Ovary (tissue), 10 donors: ENCODE measurements at places on chromosomes 2 and 18. TPM values are rescaled to one million over a fixed set of nuclear protein-coding genes. Genes with fewer than 3 reads are reported as not detected.

Gene GKN1
- not detected for total RNA-seq

Gene IL36G
- total RNA-seq, result not detected

Gene ALKAL2
- 57.1 TPM for total RNA-seq

Gene IL1RN
- total RNA-seq, result 0.36 TPM

Gene POTEJ
- not detected for total RNA-seq

Gene CMPK2
- 2.7 TPM for total RNA-seq

Gene PSMA8
- total RNA-seq, result 0.15 TPM

DNA sequence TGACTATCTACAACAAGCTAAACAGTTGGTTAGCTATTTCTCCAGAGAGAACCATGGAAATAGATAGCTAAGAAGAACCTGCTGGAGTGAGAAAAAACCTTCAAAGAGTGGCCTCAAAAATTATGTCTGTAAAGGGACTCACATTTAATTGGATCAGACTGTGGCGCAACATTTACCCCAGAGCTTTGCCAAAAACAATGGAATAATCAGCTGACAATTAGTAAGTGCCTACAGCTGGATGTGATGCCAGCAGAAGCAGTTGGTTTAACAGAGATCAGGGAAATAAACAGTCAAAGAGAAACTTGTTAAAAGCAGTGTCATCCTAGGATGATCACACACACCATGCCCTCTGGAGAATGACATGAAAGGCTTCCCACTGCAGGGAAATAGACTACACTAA lies 310.7 kb downstream of the CLIP4 start:
- H3K4me1 ChIP-seq, result no peaks in the 10 kb centered on the region
- H3K36me3 ChIP-seq, result no peaks in the 10 kb centered on the region
- no peak overlapping the region for H3K4me3 ChIP-seq
- H3K27me3 ChIP-seq, result no peaks in the 10 kb centered on the region
- H3K27ac ChIP-seq, result no peak overlapping the region
- DNase-seq, result no peak

GRCh38 chr2:203327582-203327900 lies 653 bp upstream of the ABI2 start:
- peak overlapping the region; percentile 77 for H3K27ac ChIP-seq
- H3K27me3 ChIP-seq, result no peaks in the 10 kb centered on the region
- no peaks in the 10 kb centered on the region for H3K36me3 ChIP-seq

DNA sequence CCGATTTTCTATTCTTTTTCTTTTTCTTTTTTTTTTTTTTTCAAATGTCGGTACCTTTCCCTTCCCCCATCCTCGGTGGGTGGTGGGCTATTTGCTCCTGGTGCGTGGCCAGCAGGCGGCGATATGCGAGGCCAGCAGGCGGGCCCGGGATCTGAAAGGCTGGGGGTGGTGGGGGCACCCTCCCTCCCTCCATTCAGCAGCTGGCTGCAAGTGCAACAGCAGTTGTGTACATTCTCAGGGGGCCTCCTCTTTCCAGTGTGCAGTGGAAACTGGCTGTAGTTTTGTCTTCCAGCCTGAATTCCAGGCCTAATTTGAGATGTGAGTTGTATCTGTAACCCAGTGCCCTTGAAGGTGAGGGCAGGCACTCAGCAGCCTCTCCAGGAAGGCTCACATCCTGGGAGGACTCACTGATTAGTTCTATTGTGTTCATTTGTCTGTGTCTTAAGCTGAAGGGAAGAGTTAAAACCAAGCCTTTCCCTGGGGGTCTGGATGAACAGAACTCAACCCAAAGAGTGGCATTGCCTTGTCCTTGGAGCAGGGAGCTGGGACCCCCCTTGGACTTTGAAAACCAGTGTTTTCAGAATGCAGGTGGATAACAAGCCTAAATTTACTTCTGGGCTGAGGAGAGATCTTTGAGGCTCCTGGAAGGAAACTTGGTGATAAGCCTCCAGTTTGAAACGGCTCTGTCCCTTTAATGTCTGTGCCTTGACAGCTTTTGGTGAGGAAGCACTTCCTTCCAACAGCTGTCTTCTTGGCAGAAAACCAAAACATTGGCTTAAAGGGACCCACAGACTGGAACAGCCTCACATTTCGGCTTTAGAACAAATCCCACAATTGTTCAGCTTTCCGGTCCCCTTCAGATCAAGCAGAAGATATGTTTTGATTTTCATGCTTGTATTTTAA lies 3.3 kb downstream of the MYCN start:
- DNase-seq, result peak; percentile 66
- H3K27me3 ChIP-seq, result no peaks in the 10 kb centered on the region
- H3K36me3 ChIP-seq, result no peaks in the 10 kb centered on the region
- H3K4me1 ChIP-seq, result no peaks in the 10 kb centered on the region
- no peak overlapping the region for H3K27ac ChIP-seq

DNA sequence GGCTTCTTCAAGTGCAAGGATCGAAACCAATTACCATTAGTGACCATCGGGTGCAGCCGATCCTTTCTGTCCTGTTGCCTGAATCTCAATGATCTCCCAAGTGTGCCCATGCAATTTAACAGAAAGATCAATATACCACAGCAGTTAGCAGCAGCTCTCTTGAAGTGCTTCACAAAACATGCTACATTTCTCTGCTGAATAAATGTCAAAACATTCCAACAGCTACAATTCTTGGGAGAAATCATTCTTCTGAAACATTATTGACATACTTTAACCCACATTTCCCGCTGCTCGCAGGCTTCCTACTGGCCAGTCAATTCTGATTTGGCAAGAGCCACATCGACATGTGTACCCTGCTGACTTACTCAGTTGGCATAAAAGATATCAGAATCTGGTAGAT lies 907.7 kb downstream of the TMEM182 start:
- no peaks in the 10 kb centered on the region for H3K4me1 ChIP-seq
- no peak overlapping the region for H3K4me3 ChIP-seq

GRCh38 chr2:40287195-40287594 lies 164.7 kb downstream of the SLC8A1 start:
- H3K36me3 ChIP-seq, result no peaks in the 10 kb centered on the region
- H3K4me3 ChIP-seq, result no peak overlapping the region
- no peak overlapping the region for H3K27ac ChIP-seq
- no peak for DNase-seq

DNA sequence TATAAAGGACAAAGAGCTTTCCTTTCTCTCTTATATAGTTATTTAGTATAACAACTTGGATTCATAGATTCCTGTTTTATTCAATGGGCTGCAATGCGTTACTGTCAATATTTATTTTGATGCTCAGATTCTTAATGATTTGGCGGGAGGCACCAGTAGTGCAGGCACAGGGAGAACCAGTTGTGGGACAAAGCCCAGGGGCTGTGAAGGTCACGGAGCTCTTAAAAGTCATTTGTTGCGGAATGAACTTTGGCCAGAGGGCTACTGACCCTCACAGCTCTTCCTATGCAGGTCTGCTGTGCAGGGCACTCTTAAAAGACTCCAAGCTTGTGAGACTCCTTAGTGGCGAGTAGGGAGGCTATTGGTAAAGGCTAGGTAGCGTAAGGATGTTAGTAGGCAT lies 34.0 kb downstream of the BCL2L11 start:
- no peaks in the 10 kb centered on the region for H3K27me3 ChIP-seq
- DNase-seq, result no peak
- no peak overlapping the region for H3K4me3 ChIP-seq
- no peaks in the 10 kb centered on the region for H3K36me3 ChIP-seq
- H3K27ac ChIP-seq, result no peak overlapping the region

DNA sequence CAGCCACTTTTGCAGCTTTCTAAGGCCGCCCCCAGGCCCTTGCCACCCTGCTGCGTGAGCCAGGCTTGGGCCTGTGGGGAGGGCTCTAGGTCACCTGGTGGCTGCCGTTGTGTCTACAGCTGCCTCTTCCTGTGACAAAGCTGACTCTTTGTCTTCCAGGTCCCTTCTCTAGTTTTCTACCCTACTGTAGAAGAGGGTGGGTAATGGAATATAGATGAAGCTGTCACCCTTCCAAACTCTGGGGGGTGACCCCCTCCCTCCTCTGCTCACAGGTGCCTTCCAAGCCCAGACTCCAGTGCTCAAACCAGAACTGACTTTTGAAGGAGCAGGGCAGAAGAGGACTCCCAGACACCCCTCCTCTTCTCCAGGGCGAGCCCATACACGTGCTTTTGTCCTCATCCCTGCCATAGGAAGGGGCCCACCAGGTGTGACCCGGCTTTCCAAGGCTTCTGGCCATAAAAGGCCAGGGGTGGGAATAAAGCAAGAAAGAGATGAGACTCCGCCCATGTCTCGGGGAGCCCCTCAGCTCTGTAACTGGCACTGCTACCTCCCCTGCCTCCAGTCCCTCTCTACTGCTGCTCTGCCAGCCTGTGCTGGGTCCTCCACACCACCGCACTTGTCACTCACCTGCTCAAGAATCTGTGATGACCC lies 17.9 kb upstream of the SDC1 start:
- H3K27ac ChIP-seq, result no peak overlapping the region
- no peaks in the 10 kb centered on the region for H3K36me3 ChIP-seq
- no peaks in the 10 kb centered on the region for H3K27me3 ChIP-seq
- H3K4me3 ChIP-seq, result no peak overlapping the region
- DNase-seq, result no peak
- H3K4me1 ChIP-seq, result no peaks in the 10 kb centered on the region

DNA sequence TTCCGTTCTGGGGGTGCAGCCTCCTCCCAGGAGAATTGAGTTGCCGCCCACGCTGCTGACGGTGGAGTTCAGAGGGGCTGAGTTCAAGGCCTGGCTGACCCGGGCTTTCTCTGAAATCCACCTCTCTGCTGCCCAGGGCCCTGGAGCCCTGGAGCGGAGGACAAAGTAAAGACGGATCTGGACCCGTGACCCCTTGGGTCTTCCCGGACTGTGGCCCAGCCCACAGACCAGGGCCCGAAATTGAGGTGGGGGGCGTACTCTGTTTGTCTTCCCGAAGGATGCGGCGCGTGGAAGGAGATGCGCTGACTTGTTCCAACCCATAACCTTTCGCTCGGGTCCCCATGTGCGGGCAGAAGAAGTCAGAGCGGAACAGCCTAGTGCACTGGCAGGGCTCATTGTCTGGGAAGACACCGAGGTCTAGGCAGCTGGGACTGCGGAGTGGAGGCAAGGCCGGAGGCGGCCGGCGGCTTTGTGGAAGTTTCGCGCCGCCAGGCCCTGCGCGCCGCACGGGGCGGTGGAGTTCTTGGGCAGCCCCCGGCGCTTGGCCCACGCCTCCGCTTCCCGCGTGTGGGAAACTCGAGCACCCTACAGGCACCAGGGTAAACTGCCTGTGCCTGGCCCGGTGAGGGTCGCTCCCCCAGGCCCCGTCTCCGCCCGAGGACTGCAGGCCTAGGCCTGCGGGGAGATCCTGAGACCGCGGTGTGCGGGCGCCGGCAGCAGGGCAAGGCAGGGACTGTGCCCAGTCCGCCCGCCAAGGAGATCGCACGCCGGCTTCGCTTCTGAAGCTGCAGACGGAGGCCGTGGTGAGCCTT lies 9.8 kb downstream of the POU3F3 start:
- no peak overlapping the region for H3K27ac ChIP-seq
- DNase-seq, result no peak
- H3K4me3 ChIP-seq, result no peak overlapping the region
- peaks cover 2% of the 10 kb centered on the region for H3K4me1 ChIP-seq

DNA sequence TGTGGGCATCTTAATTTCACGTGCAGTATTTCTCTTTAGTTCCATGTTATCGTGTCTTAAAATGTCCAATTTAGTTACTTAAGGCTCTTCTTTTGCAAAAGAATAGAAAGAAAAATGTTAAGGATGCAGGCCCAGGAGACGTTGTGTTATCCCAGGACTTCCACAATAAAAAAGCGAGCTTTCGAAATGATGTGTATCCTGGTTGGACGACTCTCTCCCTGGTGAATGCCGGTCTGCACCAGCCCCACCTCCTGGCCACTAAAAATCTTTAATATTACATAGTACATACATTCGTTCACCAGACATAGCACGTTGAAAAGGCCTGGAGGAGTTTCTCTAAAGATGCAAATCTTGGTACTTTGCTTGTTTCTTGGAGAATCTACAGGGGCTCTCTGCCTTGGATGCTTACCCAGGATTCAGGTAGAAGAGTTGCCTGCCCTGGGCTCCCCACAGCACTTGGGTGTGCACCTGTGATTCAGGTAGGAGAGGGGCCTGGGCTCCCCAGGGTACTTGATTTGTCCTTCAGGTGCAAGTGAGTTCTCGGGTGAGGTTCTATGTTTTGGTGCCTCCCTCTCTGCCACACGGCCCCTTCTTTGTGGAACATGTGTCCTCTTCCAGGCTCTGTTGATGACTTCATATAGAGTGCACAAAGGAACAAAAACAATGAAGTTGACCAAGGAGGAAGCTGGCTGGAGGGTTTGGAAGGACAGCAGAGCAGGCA lies 26.6 kb downstream of the TWIST2 start:
- H3K27me3 ChIP-seq, result no peaks in the 10 kb centered on the region
- peak; percentile 9 for DNase-seq
- H3K4me1 ChIP-seq, result peaks cover 10% of the 10 kb centered on the region
- H3K36me3 ChIP-seq, result no peaks in the 10 kb centered on the region
- H3K4me3 ChIP-seq, result no peak overlapping the region

GRCh38 chr2:225122007-225122406 lies 79.7 kb upstream of the DOCK10 start:
- DNase-seq, result no peak
- no peaks in the 10 kb centered on the region for H3K27me3 ChIP-seq
- no peak overlapping the region for H3K27ac ChIP-seq
- no peaks in the 10 kb centered on the region for H3K4me1 ChIP-seq
- no peak overlapping the region for H3K4me3 ChIP-seq

GRCh38 chr2:180690611-180691010 lies 289.8 kb upstream of the UBE2E3 start:
- H3K36me3 ChIP-seq, result no peaks in the 10 kb centered on the region
- no peaks in the 10 kb centered on the region for H3K4me1 ChIP-seq
- no peak for DNase-seq
- H3K27me3 ChIP-seq, result no peaks in the 10 kb centered on the region
- no peak overlapping the region for H3K27ac ChIP-seq

DNA sequence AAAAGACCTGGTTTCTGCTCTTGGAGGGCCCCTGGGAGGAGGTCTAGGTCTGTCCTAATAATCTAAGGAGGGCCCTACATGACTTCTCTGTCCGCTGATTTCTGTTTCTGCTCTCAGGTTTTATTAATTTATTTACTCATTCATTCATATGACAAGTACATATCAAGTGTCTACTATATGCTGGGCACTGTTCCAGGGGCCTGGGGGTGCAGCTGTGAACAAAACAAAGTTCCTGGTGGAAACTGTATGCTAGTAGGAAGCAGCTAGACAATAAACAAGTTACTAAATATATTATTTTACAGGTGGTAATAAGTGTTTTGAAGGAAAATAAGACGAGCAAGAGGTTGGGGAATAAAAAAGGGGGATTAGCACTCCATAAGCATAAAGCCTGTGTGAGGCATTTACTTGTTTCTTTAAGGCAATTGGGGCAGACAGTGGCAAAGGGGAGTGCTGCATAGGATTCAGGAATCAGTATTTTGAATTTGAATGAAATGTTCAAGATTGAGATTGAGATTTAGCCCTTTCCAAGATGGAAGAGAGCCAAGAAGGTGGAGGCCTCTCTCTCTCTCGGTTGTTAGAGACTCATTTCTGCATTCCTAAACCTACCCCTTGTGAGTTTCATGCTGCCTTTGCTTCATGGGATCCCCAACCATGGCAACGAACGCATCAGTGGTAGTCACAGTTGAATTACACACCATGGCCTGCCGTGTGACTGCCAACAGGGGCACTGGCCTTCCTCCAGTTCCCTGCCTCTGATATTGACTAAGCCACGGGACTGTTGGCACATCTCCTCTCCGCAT lies 28.3 kb downstream of the DRC1 start:
- DNase-seq, result no peak
- H3K27ac ChIP-seq, result no peak overlapping the region
